ENCODE measurements at places on chromosomes 16 and 17.
A peak's percentile ranks its signal among the peaks of the same experiment; 100 is the strongest.

DNA sequence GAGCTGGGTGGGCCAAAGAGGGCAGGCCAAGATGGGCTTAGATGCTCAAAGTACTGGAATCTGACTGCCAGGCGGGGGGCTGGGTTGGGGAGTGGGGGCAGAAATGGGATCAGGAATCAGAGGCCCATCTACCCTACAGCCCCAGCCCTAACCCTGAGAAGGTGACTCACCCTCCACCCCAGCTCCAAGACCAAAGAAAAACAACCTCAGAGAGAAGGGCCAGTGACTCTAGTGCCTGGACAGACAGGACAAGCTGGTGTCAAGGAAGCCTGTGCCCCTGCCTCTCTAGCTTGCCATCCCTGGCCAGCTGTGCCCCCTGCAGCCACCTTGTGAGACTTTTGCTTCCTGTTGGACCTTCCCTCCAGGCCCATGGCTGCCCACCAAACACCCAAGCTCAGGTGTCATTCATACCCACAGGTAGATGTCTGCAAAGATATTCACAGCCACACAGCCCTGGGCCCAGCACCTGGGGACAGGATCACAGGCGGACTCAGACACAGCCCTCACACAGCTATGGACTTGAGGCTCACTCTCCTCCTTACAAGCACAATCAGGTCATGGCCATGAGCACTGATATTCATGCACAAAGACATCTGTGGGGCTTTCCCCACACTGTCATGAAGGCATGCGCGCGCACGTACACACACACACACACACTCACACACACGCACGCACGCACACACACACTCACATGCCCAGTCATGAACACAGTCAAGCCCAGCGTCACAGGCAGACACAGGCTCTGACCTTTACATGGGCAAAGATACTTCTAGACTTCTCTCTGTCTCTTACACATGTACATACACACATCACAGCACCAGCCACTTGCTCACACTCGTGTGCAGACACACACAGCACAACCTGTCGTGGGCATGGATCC is 2.8 kb downstream of the WNT3 start:
- DNase-seq = no peak

DNA sequence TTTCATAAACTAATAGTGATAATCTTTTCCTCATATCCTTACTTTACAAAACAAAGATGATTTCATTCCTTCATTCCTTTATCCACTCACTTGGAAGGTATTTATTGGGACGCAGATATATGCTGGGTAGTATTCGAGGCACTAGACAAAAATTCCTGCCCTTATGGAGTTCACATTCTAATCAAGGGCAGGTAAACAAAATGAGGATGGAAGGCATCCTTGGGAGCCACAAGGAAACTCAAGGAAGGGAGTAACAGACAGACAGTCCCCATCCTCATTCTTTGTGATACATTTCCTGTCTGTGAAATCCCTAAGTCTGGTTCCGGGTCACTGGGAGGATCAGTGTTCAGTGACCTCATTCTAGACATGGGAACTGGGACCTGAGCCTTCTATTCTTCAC is 45.2 kb downstream of the SLC6A2 start:
- DNase-seq = no peak

DNA sequence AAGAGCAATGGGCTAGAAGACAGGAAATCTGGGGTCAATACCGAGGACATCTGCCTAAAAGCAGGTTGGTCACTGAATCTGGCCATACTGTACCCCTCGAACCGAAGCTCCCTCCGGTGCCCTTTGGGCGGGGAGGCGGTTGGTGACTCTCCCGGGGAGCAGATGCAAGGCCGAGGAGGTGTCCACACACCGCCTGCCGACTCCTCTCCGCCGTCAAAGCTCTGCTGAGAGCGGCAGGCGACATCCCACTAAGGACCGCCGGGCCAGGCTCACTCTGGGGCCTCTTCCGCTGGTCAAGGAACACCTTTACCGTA is 458 bp downstream of the ZNF200 start:
- no peak for DNase-seq

DNA sequence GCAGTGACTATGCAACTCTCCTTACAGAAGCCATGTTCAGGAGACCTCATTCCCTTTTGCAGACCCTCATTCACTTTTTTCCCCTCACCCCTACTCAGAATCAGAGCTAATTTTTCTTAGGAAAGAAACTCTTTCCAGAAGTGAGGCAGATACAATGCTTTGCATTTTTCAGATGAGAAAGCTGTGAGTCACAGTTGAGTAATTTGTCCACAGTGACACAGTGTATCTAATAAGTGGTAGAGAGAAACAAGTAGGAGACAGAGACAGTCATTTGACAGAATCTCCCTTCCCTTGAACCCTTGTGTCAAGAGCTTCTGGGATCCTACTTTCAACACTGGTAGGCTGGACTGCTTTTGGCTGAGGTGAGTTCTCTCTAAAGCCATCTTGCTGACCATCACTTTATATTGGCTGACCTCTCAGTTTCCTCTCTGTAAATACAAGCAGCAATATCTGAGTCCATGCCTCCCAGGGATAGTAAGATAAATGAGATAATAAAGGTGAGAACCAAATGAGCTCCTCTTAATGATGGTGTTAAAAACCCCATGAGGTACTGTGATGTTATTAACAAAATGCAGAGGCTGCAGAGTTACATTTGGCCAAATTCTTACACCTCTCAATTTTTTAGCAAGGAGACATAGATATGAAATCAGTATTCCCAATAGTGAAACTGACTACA is 130.8 kb downstream of the CA10 start:
- DNase-seq = peak; percentile 4

GRCh38 chr16:87145181-87146176 is 171.7 kb downstream of the C16orf95 start:
- DNase-seq = peak; percentile 94
